ENCODE measurements at places on chromosomes 1 and 21. TPM values are rescaled to one million over a fixed set of nuclear protein-coding genes. Genes with fewer than 3 reads are reported as not detected.
A peak's percentile ranks its signal among the peaks of the same experiment; 100 is the strongest.

MYBPH gene
- 0.22 TPM for total RNA-seq

GRCh38 chr1:204417074-204417997 lies 5.7 kb upstream of the PPP1R15B start:
- no peak for DNase-seq

DNA sequence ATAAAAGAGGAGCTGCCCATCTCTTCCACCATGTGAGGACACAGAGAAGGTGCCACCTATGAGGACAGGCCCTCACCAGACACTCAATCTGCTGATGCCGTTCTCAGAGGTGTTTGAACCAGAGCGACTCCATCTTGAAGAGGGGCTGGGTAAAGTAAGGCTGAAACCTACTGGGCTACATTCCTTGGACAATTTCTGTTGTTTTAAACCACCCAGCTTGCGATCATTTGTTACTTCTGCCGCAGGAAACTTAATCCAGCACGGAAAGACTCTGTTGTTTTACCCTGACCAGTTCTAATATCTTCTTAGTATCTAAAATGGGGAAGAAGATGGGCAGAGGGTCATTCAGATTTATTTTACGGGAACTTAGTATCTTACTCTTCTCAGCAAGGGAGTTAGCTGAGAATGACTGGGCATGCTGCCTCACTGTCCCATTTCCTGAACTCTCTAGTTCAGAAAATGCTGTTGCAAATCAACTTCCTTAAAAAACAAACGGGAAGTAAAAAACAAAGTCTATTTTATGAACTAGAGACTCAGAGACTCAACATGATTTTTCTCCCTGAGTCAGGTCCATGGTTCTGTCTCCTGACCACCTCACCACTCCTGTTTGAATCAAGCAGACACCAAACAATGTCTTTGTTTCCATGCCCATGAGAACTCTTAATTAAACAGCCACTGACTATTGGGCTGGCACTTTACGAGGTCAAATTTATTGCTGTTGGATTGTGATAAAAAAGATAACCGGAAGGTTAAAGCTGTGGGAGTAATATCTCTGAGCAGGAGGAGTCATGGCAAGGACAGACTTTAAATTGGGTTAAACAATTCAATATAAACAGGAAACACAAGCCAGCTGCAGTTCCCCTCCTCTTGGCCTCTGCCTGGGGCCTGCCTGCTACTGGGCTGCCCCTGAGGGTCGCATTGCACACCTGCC lies 23.8 kb upstream of the IFNAR1 start:
- DNase-seq: peak; percentile 64

- no peak for DNase-seq
Observed at GRCh38 chr1:174218983-174219382, 59.7 kb downstream of the RABGAP1L start.

DNA sequence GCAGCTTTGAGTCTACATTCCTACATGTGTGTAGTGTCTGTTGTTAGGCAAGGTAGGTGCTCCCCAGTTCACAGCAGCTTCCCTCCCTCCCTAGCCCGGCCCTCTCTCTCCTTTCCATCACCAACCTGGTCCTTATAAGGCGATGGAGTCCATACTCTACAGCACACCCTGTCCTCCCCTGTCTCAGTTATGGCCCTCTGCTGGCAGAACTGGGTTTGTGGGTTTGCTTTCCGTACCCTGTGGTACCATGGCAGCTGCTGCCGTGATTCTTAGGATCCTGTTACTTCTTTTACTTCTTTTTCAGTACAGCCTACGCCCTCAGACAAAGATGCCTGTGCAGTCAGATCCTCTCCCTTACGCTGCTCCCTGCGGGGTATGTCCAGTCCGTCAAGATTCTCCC lies 31.7 kb downstream of the AK5 start:
- DNase-seq: no peak

- no peak for DNase-seq
Observed at GRCh38 chr21:45513003-45513717, 29.1 kb downstream of the SLC19A1 start.

DNA sequence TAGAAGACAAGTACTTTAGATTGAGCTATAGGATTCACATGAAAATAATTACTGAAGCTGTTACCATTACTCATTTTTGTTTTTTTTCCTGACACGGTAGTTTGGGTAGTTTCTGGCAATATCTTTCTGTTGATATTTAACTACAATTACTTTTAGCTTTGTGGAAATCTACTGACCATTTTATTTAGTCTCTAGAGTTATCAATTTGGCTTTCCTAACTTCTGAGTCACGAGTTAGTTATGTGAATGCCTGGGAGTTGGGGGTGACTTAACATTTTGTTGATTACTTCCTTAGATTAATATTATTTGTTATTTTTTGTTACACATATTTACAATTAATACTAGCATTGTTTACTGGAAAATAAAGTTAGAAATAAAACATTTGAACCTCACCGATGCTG lies 160.6 kb downstream of the HMCN1 start:
- no peak for DNase-seq
